ENCODE measurements at places on chromosomes 6 and 20. TPM values are rescaled to one million over a fixed set of nuclear protein-coding genes. Genes with fewer than 3 reads are reported as not detected.

DNA sequence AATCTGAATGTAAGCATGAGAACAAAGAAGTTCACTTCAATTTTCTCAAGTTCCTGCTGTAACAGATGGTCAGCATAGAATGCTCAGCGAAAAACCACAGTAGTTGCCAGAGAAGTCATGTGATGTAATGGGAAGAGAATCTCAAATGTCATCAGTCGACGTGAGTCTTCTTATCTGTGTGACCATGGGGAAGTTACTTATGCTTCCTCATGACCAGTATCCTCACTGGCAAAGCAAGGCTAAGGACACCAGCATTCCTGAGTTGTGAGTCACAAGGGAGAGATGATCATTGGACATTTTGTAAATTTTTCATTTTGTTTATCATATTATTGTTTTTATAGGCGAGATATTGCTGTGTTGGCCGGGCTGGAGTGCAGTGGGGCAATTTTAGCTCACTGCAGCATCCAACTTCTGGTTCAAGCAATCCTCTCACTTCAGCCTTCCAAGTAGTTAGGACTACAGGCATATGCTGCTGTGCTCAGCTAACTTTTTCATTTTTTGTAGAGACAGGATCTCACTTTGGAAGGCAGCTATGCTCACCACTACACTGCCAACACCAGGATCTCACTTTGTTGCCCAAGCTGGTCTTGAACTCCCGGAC, 21.9 kb downstream of the SGK1 start:
- DNase-seq: no peak

DNA sequence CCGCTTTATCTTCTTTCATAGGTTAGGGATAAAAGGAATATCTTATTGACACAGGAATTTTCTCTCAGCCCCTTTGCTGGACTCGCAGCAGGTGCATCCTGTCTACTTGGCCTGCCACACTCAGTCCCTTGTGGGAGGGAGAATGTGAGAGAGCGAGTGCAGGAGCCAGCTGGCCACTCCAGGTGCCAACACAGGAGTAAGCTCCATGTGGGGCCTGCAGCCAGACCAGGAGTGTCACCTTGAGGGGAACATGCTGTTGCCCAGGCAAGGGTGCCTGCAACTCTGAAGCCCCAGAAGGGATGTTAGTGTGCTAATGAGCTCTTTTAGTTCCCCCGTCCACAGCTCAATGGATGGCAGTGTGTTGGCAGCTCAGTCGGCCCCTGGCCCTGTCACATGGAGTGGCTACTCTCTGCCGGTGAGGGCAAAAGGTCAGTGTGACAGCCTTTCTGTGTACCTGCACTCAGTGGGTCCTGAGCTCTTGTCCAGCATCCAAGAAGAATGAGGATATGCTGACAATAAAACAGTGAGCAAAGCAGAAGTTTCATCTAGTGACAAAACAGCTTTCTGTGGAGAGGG, 57.1 kb downstream of the CRYBG1 start:
- no peak for DNase-seq

GRCh38 chr20:3371754-3372153, 35.7 kb downstream of the DNAAF9 start:
- DNase-seq: no peak

- DNase-seq: peak; percentile 71
Observed at GRCh38 chr6:12313992-12314589, 23.9 kb downstream of the EDN1 start.

DNA sequence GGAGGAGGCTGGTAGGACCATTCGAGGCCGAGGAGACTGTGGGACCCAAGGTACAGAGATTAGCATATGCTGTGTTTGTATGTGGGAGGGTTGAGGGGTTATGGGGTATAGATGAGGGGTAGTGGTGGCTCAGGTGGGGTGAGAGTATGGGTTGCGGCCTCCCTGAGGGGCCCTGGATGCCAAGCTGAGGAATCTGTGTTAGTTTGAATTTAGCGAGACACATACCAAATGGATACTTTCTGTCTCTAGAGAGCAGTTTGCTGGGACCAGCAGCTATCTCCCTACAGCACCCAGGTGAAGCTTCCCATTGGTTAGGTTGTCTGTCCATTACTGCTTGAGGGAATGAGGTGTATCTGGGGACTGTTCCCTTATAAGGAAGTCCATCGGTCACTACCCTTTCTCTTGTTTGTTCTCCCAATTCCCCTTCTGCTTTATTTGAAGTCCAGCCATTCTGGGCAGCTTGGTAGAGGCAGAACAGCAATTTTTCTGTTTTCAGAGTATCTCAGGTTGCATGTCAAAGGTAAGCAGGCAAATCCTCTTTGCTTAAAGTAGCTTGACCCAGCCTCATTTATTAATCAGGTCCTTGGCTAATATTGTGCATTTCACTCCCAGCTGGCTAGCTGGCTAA, 15.2 kb downstream of the CHMP4B start:
- DNase-seq: no peak

- no peak for DNase-seq
Observed at GRCh38 chr20:25044261-25044560, 13.7 kb downstream of the ACSS1 start.

GRCh38 chr6:17585766-17586490, 14.2 kb upstream of the FAM8A1 start:
- DNase-seq: no peak

- no peak for DNase-seq
Observed at GRCh38 chr6:30711758-30712380, 5.2 kb downstream of the MDC1 start.

The GPR63 gene
- total RNA-seq: 0.53 TPM

All from Peyer's patch (tissue), 4 donors.